ENCODE measurements at places on chromosomes 3 and 15.

DNA sequence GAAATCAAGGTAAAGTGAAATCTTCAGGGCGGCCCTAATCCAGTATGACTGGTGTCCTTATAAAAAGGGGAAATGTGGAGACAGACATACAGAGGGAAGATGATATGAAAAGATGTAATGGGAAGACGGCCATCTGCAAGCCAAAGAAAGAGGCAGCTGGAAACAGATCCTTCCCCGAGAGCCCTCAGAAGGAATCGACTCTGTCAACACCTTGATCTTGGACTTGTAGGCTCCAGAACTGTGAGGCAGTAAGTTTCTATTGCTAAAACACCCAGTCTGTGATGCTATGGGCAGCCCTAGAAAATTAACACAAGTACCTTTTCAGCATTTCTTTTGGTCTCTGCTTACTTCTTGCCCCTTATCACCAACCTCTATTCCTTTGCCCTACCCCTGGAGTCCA, 174.7 kb upstream of the TPM1 start:
- DNase-seq, result no peak

- no peak for DNase-seq
These were observed 58.6 kb upstream of the SLITRK3 start for GRCh38 chr3:165254812-165255211.

DNA sequence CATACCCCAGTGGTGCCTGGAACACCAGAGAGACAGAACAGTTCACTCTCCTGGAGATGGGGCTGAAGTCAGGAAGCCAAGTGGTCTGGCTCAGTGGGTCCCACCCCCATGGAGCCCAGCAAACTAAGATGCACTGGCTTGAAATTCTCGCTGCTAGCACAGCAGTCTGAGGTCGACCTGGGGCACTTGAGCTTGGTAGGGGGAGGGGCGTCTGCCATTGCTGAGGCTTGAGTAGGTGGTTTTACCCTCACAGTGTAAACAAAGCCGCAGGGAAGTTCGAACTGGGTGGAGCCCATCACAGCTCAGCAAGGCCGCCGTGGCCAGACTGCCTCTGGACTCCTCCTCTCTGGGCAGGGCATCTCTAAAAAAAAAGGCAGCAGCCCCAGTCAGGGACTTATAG, 272.0 kb downstream of the KLF13 start:
- no peak for DNase-seq

DNA sequence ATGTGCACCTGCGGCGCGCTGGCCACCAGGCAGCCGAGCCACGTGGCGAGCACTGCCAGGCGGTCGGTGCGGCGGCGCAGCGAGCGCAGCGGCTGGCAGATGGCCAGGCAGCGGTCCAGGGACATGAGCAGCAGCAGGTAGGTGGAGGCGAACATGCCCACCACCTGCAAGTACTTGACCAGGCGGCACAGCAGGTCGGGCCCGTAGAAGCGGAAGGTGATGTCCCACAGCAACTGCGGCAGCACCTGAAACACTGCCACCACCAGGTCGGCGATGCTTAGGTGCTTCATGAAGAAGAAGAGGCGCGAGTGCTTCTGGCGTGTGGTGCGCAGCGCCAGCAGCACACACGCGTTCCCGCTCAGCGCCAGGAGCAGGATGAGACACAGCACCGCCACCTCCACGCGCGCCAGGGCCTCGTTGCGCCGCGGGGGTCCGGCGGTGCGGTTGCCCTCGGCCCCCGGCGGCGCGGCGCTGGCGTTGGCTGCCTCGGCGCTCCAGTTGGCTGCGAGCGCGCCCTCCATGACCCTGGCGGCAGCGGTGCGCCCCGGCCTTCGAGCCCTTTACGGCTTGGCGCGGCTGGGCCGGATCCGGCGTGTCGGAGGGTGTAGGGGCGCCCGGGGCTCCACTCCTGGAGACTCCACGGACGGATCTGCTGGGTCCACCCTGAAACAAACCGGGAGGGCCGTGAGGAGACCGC, 1.6 kb downstream of the OXTR start:
- DNase-seq, result no peak

GRCh38 chr15:91664224-91664836, 189.2 kb upstream of the SLCO3A1 start:
- no peak for DNase-seq

All from effector CD4-positive, alpha-beta T cell (primary cell).